ENCODE measurements at places on chromosomes 2 and 18.

DNA sequence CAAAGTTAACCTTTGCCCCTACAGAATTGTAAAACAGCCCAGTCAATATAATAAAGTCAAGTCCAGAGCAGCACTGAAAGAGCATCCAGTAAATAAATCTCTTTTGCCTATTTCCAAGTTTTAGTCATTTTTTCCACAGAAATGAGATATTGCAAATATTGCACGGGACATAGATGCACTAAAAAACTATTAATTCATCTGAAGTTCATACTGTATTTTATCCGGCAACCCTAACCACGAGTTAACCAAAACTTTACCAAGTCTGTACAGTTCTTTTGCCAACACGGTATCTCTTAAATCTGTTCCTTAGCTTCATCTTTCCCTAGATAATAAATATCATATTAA is 484 bp upstream of the ASNSD1 start:
- DNase-seq = no peak

GRCh38 chr2:127740665-127741288 is 39.5 kb downstream of the SFT2D3 start:
- no peak for DNase-seq

GRCh38 chr2:160367887-160368286 is 125.7 kb downstream of the RBMS1 start:
- no peak for DNase-seq

DNA sequence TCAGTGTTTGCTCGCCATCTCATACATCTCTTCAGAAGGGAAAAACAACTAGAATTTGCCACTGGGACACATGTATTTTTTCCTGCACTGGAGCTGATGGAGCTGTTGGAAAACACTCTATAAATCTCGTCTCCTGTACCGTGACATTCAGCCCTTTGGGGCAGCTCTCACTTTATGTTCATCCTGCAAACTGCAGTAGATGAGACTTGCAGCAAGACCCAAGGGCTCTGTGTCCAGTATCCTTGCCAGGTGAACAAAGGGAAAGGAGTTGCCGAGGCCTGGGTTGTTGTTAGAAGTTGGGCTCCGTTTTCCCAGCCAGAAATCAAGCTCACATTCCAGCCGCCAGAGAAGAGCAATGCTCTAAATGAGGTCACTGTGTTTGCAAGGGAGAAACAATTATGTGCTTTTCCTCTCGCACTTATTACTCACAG is 285.1 kb downstream of the SLC4A3 start:
- no peak for DNase-seq

DNA sequence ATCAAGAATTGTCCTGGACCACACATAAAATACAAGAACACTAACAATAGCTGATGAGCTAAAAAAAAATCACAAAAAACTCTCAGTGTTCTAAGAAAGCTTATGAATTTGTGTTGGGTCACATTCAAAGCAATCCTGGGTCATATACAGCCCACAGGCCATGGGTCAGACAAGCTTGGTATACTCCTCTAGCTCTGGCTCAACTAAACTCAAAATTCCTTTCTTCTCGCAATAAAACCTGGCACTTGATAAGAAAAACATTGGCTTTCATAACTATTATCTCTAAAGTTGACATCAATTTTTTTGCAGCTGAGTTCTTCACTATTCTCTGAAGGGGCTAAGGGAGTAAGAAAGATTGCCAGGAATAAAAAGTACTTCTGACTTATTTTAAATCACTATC is 38.3 kb downstream of the FBXO48 start:
- DNase-seq = no peak

- no peak for DNase-seq
Measured at GRCh38 chr2:85649201-85650190, 18.5 kb downstream of the SFTPB start.

GRCh38 chr2:181063696-181064095 is 83.3 kb downstream of the UBE2E3 start:
- DNase-seq = no peak

DNA sequence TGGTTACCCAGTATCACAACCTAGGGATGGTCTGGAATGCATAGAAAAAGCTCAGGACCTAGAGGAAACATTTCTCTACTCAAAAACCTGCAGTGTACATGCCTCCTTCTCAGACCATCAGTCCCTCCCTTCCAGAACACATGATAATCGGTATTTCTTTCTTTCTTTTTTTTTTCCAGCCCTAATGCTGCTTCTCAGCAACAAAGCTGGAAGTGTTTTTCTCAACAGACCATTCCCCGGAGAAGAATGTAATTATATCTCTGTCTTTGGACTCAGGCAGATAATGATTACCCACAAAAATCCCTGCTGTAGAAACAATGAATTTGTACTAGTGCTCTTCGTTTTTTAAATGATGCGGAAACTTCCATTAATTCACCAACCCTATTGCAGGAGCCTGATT is 44.1 kb upstream of the NDUFV2 start:
- no peak for DNase-seq

Data from activated T-helper 1 cell treated with anti-CD3 and anti-CD28 coated beads, Interleukin-2, amount 50 U/mL, for 16 hours (primary cell).